ENCODE measurements at places on chromosomes 16 and 17.

DNA sequence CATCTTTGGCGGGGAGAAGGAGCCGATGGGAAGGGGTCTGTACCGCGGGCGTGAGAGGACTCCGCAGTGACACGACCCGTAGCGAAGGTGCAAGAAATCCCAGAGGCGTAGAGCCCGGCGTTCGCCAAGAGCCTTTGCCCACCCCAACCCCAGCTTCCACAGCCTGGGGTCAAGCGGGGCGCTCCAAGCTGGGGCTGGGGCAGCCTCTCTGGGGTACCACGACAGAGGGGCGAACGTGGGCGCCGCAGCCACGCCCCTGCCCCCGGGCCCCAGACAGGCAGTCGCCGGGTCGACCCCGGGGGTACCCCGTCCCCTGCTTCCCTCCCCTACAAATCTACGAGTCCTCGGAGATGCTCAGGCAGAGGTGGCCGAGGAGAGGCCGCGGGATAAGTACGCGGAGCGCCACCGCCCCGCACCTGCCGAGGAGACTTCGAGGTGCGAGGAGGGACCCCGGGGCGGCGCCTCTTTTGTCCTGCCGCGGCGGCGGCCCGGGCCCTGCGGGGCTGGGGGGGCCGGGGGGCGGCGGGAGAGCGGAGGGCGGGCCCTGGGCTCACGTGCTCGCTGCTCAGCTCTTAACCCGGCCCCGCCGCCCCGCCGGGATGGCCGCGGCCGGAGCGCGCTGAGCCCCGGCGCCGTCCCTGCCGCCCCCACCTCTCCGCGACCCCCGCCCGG, at the start of gene ADAM11:
Gene ADAM11 (plus strand): TSS at position 575 of the 672 bp plus-strand sequence. CDS start 212 bp downstream, outside the sequence.
- peak; percentile 16 for DNase-seq

DNA sequence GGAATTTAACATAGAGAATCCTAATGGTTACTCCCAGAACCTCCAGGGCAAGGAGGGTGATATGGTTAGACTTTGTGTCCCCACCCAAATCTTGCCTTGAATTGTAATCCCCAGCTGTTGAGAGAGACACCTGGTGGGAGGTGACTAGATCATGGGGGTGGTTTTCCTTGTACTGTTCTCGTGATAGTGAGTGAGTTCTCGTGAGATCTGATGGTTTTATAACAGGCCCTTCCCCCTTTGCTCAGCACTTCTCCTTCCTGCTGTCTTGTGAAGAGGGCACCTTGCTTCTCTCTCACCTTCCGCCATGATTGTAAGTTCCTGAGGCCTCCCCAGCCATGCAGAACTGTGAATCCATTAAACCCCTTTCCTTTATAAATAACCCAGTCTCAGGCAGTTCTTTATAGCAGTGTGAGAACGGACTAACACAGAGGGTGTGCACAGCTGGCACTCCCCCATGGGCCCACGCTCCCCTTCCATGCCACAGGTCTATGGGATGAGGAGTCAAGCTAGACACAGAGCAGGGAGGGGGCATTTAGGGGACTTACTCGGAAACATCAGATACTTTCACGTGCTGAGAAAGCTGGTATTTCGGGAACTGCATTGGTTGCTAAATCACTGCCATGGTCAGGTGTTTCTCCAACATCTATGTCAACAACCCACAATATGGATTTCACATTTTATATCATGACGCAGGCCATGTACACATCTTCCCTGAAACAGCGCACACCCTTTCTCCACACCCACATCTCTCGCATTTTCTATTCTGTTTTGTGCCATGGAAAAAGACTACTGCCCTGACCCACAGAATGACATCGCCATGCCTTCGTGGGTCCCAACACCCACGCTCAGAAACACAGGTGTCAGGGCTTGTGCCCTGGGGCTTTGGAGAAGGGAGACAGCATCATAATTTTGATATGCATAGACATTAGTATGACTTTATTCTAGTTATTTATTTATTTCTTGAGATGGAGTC, 199.1 kb upstream of the GSE1 start:
- no peak for DNase-seq

DNA sequence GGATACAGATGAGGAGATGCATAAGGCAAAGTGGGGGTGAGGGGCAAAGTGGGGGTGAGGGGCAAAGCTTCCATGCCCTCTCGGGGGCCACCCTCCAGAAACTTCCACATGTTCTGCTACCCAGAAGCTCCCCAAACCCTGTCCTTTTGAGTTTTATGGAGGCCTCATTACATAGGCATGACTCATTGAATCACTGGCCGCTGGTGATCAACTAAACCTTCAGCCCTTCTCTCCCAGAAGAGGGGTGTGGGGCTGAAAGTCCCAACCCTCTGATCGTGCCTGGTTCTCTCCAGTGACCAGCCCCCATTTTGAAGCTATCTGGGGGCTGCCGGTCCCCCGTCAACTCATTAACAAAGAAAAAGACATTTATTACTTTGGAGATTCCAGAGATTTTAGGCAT, 27.5 kb downstream of the ITGAE start:
- no peak for DNase-seq

GRCh38 chr17:80758481-80759376, 214.1 kb downstream of the RPTOR start:
- DNase-seq = no peak

DNA sequence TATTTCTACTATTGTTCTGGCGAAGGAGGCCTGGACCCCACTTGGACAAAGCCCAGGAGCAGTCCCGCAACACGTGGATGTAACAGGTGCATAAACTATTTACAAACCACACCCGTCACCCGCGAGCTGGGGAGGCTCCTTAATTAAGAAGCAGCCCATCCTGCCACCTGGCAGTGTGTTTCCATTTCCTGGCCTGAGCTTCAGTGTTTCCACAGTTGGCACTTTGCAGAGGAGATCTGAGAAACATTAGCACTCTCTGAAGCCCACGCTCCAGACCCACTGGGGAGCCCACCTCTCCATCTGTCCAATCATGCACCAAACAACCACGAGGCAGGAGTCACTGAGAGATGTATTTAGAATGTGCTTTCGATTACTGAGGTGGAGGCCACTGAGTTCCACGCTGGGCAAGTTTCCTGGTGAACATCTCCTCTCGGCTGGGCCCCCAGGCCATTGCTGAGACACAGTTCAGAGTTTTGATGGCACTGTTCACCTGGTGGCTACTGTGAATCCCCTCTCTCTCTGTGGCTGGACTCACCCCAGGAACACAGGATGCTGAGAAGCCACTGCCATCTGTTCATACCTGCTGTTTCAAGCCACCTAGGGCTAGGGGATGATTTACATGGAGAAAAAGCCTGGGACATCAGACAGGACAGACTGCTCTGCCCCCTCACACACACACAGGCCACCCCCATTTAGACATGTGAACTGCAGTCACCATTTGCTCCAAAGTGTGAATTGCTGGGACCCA, 129.1 kb downstream of the AIPL1 start:
- no peak for DNase-seq

DNA sequence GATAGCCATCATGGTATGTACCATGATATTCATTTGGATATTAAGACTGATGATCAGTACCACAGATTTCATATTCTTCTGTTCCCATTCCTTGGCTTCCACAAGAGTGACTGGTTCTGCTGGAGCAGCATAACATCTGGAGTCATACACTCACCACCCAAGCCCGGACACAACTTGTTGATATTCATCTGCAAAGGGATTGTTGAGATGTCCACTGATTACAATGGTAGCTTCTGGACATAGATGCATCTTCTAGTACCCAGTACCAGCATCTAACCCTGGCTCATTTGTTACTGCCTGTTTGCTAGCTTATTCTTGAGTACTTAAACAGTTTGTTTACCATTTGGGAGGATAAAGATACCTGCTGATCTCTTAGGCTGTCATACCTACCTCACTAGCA, 235.7 kb upstream of the AXIN2 start:
- no peak for DNase-seq

- DNase-seq = no peak
Measured at GRCh38 chr16:51766739-51767138, 615.7 kb upstream of the SALL1 start.

GRCh38 chr16:3879258-3879886, 1.1 kb downstream of the CREBBP start:
- no peak for DNase-seq

DNA sequence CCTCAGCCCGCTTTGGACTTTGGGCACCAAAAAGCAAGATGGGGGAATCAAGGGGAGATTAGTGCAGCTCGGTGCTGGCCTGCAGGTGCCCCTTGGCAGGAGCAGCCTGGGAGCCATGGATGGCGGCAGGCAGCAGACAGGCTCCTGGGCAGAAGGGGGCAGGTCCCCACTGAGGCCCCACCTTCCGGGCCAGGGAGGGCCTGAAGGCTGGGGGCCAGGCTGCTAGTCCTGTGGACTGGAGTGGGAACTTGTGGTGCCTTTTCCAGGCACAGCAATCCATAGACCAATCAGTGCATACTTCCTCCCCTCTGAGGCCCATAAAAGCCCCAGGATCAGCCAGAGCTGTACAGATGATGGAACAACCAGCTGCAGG, 64.0 kb downstream of the USP32 start:
- DNase-seq = no peak

DNA sequence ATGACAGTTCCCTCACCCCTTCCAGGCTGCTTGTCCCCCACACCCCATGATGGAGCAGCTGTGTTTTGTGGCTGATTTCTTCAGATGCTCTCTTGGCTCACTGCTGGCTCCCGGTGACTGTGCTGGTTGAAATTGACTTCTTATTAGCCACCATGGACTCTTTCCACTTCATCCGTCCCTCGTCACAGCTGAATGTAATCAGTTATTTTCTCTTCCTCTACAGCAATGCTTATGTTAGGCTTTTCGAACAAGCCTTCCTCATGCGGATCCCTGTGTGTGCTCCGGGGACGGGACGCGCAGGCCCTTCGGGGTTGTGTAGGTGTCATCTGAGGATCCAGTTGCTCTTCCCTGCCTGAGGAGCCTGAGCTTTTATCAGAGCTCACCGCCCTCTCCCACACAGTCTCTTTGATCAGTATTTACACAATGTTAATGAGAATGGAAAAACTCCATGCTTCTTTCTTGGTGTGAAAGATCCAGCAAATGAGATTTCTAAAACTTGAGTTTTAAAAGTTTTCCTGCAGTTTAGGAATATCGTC, 87.5 kb downstream of the RPTOR start:
- no peak for DNase-seq
